ENCODE measurements at places on chromosomes 1 and 21.

- DNase-seq = no peak
Observed at GRCh38 chr1:7613851-7614205, 157.3 kb upstream of the VAMP3 start.

- DNase-seq = no peak
Observed at GRCh38 chr1:14003552-14003951, 303.6 kb downstream of the PRDM2 start.

GRCh38 chr1:176552217-176552991 is 89.4 kb downstream of the PAPPA2 start:
- no peak for DNase-seq

GRCh38 chr21:20968391-20968790 is 29.8 kb upstream of the NCAM2 start:
- DNase-seq = no peak

DNA sequence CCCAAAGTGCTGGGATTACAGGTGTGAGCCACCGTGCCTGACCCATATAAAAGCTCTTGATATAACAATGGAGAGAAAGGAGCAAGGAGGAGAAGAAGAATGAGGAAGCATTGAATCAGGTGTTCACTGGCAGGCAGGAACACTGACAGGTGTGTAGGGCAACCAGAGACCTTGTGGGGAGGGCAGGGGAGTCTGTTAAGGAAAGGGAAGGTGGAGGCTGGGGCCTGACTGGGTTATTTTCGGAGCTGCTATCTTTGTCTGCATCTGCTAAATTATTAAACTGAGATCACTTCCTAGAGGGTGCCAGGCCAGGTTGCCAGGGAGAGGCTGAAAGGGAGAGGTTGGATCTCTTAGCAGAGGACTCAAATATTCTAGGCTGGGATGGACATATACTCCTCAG is 6.8 kb upstream of the TRNP1 start:
- no peak for DNase-seq

GRCh38 chr21:42652527-42653230 is 742 bp upstream of the PDE9A start:
- DNase-seq = no peak

DNA sequence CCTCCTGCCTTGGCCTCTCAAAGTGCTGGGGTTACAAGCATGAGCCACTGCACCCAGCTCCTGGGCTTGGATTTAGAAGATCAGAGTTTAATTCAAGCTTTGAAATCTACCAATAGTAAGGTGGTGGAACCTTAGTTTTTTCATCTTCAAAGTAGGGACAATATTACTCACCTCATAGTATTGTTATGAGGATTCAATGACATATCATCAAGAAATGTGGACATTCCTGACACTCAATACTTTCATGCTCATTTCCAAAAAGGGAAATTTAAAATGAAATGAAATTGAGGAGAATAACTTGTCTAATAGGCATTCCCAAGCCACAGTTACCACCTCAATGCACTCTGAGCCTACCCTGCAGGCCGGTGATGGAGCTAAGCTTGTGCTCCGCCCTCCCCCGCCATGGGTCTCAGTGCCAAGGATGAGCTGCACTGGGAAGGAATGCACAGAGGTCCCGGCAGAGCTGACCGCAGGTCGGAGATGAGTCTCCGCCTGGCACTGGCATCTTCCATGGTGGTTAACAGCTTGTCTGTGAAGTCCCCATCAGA is 56.5 kb upstream of the BCAR3 start:
- no peak for DNase-seq

DNA sequence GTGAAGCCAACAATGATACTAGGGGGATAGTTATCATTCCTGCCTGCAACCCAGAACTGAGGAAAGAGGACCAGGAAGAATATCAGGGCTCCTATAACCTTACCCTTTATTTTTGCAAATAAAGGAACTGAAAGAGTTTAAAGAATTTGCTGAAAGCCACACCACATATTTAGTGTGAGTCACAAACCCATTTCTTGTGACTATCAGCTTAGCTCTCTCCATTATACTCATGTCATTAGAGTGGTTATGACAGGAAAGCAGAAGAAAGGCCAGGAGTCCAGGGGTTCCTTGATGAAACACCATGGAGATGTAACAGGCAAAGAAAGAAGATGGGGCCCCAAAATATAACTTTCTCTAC is 141.1 kb upstream of the SAMSN1 start:
- DNase-seq = no peak

GRCh38 chr21:34673006-34673405 is 4.2 kb downstream of the CLIC6 start:
- no peak for DNase-seq

- no peak for DNase-seq
Observed at GRCh38 chr1:155900161-155900560, 11.0 kb downstream of the RIT1 start.

DNA sequence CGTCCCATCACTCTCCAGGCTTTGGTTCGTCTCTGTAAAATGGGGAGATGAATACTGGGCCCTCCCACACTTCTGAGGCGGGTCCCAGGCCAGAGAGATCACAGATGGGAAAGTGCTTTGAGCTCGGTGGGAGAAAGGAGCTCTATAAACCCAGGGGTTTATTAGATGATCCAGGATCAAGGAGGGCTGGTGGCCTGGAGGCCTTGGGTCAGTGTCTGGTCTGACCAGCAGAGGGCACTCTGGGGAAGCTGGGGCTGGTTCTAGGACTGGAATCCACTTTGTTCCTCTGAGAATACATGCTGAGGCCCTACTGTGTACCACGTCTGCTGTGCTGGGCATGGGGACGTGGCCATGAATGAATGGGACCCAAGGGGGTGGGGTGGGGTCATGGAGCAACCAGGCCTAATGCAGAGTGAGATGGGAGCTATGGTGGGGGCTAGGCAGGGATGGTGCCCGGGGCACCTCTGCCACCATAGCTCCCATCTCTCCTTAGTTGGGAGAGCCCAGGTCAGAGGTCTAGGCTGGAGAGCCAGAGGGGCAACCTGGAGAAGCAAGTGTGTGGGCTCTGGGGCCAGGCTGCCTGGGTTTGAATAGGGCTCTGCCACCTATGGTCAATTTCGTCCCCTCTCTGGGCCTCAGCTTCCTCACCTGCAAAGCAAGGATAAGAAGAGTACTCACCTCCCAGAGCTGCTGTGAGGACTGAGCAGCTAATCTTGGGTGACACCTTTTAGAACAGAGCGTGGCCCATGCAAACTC is 9.0 kb upstream of the FAM131C start:
- DNase-seq = peak; percentile 61

DNA sequence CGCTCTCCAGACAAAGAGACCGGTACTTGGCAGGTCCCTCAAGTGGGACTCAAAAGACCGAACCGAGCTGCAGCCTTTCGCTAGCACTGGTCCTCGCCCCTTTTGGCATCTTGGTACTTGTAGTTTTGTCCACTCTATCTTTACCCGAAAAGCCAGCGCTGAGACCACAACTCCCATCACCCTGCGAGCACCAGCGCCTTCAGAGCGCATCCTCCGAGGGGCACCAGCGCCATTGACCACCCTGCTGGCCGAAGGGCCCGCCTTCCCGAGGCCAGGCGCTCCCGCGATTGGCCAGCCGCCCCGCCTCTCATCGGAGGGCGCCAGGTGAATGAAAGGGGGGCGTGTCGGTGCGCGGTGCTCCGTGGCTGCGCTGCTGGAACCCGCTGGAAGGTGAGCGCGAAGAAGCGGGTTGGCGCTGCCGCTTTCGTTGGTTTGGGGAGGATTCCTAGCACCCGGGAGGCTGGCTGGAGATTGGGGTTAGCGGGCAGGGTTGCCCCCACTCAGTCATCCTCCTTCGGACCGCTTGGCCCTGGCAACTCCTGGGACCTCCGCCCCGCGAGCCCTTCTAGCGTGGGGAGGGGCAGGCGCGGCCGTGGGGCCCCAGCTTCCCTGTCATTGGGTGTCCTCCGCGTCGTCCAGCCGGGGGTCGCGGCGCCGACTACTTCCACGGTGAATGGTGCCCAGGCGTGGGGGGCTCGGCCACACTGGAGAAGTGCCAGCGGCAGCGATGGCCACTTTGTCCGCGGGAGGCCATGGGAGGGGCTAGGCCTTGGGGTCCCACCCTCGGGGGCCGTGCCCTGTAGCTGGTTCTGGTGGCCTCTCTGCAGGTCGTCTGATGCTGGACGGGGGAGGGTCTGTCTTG is at the start of gene ZBTB8B:
Gene ZBTB8B, plus strand, starts transcription at position 357 of the 862 bp plus-strand sequence. CDS start 5,553 bp downstream, outside the sequence.
- DNase-seq = no peak

- DNase-seq = no peak
Observed at GRCh38 chr1:16300436-16300835, 51.8 kb downstream of the FBXO42 start.
